NCI-H2081 (cell line): ENCODE measurements at places on chromosomes 5 and 9.
A peak's percentile ranks its signal among the peaks of the same experiment; 100 is the strongest.

DNA sequence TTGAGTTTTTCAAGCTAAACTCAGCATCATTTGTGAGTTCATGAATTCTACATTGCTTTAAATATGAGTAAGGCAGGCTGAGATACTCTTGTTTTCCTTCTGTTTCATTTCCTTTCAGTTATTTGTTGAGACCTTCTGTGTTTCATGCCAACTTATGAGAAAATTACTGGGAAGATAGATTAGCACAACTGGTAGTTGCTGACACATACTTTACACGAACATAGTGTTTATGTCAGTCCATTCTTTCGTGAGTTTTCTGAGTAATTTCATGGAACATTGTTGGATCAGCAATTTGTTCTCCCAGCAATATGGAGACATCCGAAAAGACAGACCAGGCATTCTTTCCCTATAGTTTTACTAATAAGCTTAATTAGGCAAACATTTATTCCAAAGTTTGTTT, 102.0 kb upstream of the SMC5 start:
- DNase-seq, result no peak

- peak; percentile 10 for DNase-seq
These were observed at the start of gene LHFPL2 for GRCh38 chr5:78648359-78649210. Gene LHFPL2, minus strand, starts transcription at chr5:78648772. Its CDS starts 138,559 bp downstream, at chr5:78510213.

DNA sequence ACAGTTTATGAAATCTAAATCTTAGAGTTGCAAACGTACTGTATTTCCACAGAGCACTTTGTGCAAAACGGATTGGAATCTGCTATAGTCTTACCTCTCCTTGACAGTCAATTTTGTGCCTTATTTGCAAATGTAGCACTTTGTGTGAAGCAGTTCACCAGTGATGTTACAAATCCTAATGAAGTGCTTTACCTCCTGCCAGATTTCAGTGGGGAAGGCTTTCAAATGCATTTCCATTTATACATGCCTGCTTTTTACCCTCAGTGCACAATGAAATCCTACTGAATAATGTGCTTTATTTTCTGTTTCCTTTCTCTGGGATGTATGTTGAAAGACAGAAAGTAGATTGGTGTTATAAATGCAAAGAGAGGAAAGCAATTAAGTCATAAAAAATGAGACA, 2141.6 kb upstream of the C9orf72 start:
- DNase-seq, result no peak

GRCh38 chr9:109297899-109298298, 23.0 kb downstream of the EPB41L4B start:
- DNase-seq, result no peak

DNA sequence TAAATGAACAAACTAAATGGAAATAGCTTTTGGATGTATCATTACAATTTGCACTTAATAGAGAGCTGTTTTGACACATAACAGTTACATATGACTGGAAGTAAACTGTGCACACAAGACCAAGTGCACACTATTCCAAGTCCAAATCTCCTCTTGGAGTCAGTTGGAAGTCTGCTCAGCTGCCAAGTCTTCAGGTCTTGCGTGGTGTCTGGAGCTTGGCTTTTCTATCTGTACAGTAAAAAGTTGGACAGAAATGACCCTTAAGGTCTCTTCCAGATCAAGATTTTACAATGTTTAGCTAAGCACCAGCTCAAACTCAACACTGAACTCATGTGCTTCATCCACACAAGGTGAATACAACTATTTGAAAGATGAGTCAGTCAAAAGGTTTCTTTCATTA, 456.9 kb downstream of the RASEF start:
- no peak for DNase-seq

- DNase-seq, result no peak
These were observed 757 bp downstream of the ANKRD34B start for GRCh38 chr5:80569086-80569960.

DNA sequence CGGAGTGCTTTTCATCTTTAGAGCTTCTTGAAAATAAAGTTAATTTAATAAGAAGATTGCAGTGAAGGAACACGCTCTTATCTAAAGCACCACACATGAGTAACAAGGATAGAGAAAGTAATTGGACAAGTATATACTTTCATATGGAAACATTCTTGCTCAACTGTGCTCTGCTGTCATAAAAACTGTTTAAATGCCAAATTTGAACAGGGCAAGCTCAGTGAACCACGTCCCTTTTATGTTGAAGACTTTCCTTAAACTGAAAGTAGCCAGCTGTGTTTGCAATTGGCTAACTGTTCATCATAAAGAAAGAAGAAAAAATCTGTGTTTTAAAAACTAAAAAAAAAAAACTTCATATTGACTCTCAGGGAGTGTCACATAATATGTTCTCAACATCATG, 1610.7 kb upstream of the C9orf72 start:
- no peak for DNase-seq

GRCh38 chr9:38332625-38333024, 59.9 kb upstream of the ALDH1B1 start:
- DNase-seq, result no peak
